ENCODE measurements at places on chromosomes 5 and 9.

DNA sequence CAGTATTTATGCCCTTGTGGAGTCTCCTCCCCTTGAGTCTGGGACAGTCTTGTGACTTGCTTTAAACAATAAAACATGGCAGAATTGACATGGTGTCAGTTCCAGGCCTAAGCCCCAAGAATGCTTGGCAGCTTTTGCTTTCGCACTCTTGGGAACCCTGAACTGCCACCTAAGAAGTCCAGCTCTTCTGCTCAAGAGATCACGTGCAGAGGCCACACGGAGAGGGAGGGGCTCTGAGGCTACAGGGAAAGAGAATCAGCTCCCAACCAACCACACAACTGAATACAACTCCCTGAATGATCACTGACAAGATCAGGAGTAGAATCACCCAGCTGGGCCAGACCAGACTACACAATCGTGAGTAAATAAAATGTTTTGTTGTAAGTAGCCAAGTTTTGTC lies 97.6 kb downstream of the MED27 start:
- DNase-seq, result no peak

GRCh38 chr9:87382900-87383299 lies 114.8 kb upstream of the DAPK1 start:
- no peak for DNase-seq

DNA sequence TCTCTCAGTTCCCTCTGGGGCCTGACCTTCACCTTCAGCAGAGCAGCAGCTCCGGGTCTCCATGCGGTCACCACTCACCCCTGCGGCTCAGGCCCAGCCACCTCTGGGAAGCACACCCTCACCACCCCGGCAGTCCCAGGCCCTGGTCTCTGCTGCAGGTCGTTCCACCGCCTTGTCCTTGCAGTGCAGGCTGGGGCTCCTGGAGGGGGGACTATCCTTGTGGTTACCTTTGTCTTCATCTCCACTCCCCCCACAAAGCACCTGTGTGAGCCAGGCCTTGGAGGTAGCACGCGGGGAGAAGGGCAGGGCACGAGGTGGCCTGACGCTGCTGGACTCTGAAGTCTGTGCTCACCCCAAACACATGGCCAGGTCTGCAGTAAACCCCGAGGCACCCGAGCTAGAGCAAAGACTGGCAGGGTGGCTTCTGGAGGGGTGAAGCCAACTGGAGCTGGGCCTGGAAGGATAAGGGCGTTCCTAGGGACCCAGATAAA lies 33.2 kb upstream of the RXRA start:
- no peak for DNase-seq

DNA sequence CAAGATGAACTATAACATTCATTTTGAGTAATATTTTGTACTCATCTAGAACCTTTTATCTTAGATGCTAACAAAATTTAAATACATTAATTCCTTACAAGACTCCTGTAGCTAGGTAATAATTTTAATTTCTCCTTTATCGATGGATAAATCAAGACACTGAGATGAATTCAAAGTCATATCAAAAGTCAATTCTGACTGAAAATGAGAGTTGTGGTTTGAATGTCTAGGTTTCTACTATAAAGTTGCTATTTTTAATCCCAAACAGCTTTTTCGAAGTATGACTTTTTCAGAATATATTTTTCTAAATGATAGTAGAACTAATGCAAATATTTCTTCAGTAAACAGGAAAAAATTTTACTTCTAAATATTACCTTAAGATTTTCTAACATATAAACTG lies 491.7 kb upstream of the FAM174A start:
- no peak for DNase-seq

- DNase-seq, result no peak
Observed at GRCh38 chr5:36531401-36531800, 75.0 kb upstream of the SLC1A3 start.

DNA sequence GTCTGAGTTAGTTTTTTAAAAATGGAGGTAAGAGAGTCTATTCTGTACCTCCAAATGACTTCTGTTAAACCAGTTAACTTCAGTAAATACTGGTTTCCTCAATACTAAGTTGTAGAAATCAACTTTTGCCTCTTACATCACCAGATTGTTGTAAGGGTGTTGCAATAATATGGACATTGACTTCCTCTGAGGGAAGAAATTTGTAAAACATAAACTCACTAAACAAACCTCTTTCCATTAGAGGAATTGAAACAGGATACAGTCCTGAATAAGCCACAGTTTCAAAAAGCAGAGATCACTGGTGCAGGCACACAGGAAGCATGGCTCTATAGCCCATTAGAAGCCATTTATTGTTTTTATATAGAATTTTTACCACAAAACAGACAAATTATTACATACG lies 32.7 kb upstream of the SLCO6A1 start:
- DNase-seq, result no peak

GRCh38 chr9:93345643-93346230 lies 105.7 kb upstream of the FAM120A start:
- no peak for DNase-seq

DNA sequence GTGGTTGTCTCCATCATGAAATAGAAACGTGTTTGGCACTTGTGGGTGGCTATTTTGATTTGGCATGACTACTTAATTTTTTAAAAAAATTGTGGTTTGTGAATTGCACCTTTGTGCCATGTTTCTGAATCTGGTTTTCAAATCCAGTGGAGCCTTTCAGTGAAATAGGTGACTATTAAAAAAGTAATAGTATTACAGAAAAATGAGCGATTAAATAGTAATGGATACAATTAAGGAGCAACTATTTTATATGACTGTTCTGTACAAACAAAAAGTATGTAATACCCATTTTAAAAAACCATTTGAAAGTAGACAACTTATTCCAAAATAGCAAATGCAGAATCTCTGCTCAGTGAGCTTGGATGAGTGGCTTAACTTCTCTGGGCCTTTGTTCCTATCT lies 3.0 kb downstream of the SOWAHA start:
- no peak for DNase-seq

- no peak for DNase-seq
Observed at GRCh38 chr5:122170620-122171019, 41.3 kb downstream of the ZNF474 start.

DNA sequence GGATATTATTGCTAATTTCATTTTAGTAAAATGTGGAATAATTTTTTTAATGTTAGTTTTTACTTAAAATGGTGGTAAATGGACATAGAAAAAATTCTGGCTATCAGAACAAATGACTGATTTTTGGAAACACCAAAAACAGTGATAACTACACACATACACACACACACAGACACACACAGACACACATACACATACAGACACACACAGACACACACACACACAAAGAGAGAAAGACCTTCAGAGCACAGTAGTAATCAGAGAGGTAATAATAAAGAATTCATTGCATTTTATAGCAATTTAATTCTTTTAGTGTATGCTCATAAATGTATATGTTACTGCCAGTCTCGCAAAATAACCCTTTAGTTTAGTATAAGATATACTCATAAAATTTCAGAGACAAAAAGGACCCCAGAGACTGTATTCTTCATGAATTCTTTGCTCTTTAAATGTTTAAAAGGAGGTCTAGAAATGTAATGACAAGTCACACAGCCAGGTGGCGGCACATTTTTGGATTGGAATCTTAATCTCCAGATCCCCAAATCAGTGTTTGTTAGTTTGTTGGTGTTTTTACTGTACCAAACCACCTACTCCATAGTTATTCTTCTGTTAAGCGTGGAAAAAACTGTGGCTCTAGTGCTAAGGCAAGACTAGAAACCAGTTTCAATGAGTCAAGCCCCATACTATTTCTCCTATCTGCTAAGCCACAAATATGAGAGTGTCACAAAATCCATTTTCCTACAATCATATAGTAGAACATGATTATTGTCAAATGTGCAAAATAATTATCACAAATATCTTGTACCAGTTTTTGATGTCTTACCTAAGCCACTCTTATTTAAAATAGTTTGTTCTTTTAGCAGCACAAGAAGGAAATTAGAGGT lies 109.9 kb downstream of the EDIL3 start:
- no peak for DNase-seq

DNA sequence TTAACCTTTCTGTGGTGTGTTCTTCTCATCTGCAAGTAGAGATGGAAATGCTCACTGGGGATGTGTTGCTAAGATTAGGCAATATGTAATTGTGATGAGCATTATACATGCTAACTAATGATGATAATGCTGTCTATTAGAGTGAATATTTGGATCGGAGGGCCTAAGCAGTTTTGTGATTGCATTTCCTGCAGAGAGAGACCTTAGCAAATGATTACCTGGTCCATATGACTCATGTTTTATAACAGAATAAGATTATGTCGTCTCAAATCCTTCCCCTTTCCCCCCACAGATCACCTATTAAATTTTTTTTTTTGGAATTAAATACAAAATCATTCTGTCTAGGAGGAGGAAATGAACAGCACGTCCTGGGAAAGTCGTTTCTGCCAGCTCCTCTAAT lies 82.7 kb downstream of the IZUMO3 start:
- no peak for DNase-seq

- no peak for DNase-seq
Observed at GRCh38 chr9:37126214-37126788, 5.9 kb downstream of the ZCCHC7 start.

- DNase-seq, result no peak
Observed at GRCh38 chr5:8196061-8196460, 327.1 kb downstream of the MTRR start.

DNA sequence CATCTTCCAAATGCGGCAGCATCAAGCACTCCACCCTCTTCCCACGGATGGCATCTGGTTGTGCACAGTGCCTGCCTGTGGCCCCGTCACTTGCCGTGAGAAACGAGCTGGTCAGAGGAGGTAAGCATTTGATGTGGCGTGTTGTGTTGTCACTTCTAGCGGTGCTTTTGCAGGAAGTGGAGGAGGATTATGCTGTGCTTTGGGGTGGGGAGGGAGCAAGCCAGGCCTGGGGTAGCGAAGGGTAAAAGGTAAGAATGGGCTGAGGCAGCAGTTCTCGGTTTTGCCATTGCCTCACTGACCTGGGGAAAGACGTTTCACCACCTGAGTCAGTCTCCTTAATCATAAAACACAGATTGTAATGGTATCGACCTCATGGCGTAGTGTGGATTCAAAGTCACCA lies 2.3 kb upstream of the POMT1 start:
- peak; percentile 62 for DNase-seq

DNA sequence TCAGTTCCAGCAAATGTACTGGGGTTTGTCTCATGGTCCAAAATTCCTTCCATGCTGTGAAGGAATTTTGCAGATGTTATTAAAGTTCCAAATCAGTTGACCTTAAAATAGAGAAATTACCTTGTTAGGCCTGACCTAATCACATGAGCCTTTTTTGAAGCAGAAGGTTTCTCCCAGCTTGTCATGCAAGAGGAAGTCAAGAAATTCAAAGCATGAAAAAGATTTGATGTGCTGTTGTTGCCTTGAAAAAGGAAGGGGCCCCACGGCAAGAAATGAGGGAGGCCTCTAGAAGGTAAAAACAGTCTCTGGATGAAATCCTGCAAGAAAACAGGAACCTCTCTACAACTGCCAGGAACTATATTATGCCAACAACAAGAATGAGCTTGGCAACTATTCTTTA lies 24.2 kb upstream of the HAPLN1 start:
- DNase-seq, result no peak

DNA sequence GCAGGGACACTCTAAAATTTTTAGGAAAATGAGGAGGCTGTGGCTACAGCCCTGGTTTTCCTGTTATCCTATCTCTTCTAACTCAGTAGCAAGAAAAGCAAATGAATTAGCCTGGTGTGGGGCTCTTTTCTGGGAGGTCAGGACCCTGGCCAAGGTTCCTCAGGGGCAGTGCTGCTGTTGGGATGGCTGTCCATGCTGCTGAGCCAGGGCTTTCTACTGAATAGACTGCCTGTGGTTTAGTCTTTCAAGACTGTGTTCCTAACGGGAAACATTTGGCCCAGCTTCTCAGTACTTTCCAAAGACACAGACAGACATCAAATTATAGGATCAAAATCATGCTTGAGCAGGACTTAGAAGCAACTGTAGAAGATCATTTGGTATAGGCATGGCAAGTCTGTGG lies 18.1 kb downstream of the TNC start:
- DNase-seq, result no peak

- DNase-seq, result no peak
Observed at GRCh38 chr9:6224393-6225154, 9.0 kb downstream of the IL33 start.

GRCh38 chr5:76626738-76627137 lies 3.5 kb upstream of the F2RL2 start:
- DNase-seq, result no peak

GRCh38 chr9:16197578-16198370 lies 644.9 kb downstream of the CCDC171 start:
- no peak for DNase-seq

- no peak for DNase-seq
Observed at GRCh38 chr5:74476819-74477453, 163.6 kb downstream of the ENC1 start.

- DNase-seq, result no peak
Observed at GRCh38 chr9:80946496-80947170, 742.7 kb downstream of the TLE1 start.

GRCh38 chr9:95018099-95018936 lies 291.8 kb downstream of the AOPEP start:
- DNase-seq, result no peak

DNA sequence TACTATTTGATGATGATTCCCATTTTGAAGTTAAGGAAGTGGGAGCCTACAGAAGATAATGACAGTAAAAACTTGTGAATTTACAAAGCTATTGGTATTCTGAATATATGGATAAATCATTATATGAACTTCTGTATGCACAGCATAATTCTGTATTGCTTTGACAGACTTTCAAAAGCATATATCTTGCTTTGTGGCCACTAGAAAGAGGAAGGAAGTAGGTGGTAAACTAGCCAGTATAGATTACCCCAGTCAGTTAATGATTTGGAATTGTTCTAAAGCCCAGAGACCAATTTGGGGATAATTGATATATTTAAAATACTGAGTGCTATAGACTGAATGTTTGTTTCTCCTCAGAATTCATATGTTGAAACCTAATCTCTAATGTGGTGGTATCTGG lies 53.0 kb downstream of the NR2F1 start:
- DNase-seq, result no peak

GRCh38 chr5:141707510-141707909 lies 25.5 kb upstream of the ARAP3 start:
- DNase-seq, result no peak

- DNase-seq, result no peak
Observed at GRCh38 chr9:38020151-38021076, 48.6 kb downstream of the SHB start.

- DNase-seq, result no peak
Observed at GRCh38 chr5:89003563-89004036, 120.6 kb upstream of the MEF2C start.

GRCh38 chr5:119079318-119079921 lies 8.5 kb downstream of the DMXL1 start:
- no peak for DNase-seq

GRCh38 chr9:89935801-89936200 lies 331.0 kb downstream of the GADD45G start:
- no peak for DNase-seq

GRCh38 chr5:169116961-169117461 lies 183.9 kb downstream of the SLIT3 start:
- DNase-seq, result no peak

- no peak for DNase-seq
Observed at GRCh38 chr5:33422191-33422590, 18.6 kb upstream of the TARS1 start.
